ENCODE measurements at places on chromosomes 12 and 14.

- DNase-seq = no peak
Observed at GRCh38 chr14:31965071-31965734, 111.9 kb upstream of the ARHGAP5 start.

GRCh38 chr12:51240971-51241370 is 2.3 kb downstream of the DAZAP2 start:
- DNase-seq = no peak

DNA sequence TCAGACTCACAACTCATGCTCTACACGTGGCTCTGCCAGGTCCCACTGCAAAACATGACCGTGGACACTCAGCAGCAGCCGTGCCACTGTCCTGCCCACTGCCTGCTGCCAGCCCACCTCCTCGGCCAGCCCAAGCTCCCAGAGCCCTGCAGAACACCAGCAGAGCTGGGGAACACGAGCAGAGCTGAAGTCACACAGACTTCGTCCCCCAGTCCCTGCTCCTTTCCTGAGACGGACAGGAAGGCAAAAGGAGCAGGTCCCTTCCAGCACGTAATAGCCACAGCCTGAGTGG is 152.1 kb downstream of the DPF3 start:
- DNase-seq = no peak

DNA sequence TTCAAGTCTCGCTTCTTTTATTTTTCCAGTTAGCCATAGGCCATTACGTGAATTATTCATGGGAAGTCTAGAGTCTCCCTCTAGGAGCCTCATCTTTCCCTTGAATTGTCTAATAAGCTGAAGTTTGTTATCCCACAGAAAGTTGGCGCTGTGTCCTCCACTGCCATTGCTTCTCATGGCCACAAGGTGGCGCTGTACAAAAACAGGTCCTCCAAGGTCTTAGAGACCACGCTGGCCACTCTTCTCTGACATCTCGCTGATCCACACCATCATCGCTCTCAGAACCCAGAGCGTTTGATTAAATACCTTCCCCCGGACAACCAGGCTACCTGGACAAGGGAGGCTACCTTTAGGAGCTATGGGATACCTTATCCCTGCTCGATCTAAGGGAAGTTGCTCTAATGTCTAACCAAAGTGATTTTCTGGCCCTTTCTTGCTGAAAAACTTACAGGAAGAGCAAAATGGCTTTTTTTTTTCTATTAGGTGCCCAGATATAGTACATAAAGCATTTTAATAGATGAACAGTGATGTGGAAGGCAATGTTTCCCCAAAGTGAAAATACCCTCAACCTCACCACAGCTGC is 110.0 kb downstream of the CCDC60 start:
- peak; percentile 17 for DNase-seq

DNA sequence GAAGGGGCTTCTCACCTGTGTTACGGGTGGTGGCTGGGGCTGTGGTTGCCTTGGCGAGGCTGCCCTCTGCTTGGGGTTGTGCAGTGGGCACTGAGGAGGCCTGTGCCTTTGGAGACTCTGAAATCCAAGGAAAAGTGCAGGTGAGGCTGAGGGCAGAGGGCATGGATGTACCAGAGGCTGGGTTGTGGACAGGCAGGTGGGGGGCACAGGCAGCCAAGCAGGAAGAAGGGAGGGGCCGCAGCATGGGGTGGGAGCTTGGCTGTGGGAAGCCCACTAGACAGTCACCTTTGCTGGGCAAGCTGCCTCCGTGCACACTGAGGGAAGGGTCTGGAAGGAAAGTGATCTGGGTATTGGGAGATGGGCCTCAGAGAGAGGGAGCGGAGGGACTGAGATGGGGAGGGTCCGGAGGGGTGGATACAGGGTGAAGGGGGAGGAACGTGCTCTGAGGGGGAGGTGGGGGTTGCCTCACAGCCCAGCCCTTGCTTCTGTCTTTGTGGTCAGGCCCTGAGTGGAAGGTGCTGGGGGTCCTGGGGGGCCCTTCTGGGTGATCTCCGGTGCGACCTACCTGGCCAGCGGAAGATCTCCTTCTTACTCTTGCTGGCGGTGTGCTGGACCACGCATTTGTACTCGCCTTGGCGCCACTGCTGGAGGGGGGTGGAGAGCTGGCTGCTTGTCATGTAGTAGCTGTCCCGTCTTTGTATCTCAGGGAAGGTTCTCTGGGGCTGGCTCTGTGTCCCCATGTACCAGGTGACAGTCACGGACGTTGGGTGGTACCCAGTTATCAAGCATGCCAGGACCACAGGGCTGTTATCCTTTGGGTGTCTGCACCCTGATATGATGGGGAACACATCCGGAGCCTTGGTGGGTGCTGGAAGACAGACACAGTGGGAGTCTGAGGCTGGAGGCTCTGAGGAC is 318.7 kb downstream of the TMEM121 start:
- DNase-seq = no peak

DNA sequence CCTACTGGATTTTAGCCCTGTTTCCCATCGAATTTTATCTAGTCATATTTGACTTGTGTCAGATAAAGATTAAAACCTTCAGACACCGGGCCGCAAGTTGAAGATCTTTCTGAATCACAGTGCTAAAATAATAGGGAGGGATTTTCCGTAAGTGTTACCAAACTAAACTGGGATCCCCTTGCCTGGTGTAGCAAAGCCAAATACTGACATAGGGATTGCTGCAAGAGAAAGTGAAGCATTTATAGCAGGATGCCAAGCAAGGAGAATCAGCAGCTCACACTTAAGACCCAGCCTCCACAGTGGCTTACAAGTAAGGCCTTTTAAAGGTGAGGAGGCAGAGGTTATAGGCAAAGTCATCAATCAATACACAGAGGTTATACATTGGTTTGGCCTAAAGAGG is 147.4 kb downstream of the AKAP6 start:
- no peak for DNase-seq

DNA sequence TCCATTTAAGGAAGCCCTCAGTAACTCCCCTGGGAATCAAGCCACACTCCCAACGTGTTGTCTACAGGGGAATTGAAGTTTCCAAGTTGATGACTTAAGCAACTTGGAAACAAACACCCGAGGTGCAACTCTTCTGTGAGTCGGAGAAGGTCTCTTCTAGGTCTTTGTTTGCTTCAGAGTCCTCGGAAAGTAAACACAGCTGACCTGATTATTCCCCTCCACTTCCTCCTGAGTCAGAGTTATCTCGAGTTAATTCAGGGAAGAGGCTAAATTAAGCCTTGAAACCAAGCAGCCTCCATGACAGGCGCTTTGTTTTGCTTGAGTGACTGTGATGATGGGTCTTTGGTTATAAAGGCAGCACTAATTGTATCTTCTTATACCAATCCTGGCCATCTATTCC is 41.8 kb downstream of the TUNAR start:
- no peak for DNase-seq

Measured in GF-D8 (cell line).